Stimulated activated CD4-positive, alpha-beta T cell treated with anti-CD3 and anti-CD28 coated beads, Interleukin-1b, Interleukin-23, amount 100 ng/mL, for 1 hour (primary cell): ENCODE measurements at places on chromosomes 7 and 10.

- no peak for DNase-seq
Measured at GRCh38 chr7:27157702-27158431, 1.4 kb upstream of the HOXA7 start.

DNA sequence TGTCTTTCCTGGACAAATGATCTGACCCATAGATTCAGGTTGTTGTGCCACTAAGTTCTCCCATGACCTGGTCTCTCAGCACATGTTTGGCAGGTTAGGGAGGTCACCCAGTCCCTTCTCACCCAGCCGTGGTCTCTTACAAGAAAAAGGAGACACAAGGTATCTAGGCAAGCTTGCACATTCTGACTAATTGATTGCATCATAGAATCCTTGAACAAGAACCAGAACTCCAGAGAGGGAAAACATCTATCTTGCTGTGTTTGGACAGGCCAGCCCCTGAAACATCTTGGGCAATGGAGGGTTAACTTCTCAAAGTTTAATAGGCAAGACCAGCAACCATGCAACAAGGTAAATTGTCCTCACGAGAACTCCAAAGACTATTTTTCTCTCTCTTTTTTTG is 8.5 kb upstream of the HK1 start:
- DNase-seq = no peak

- DNase-seq = no peak
Measured at GRCh38 chr10:89555688-89556445, 20.5 kb upstream of the SLC16A12 start.

DNA sequence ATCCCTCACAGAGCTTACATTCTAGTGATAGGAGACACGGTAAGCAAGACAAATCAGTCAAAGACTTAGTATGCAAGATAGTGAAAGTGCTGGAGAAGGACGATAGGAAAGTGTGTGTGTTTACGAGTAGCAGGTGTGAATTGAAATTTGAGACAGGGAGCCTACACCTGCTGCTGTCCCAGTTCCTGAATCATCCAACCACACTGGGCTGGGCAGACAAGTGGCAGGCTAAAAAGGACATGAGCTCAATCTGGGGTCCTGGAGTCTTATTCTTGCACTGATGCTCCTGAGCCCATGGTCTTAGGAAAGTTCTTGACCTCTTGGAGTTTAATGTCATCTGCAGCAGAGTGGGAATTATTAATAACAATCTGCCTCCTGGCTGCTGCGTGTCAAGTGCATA is 16.2 kb downstream of the RBP3 start:
- DNase-seq = no peak

DNA sequence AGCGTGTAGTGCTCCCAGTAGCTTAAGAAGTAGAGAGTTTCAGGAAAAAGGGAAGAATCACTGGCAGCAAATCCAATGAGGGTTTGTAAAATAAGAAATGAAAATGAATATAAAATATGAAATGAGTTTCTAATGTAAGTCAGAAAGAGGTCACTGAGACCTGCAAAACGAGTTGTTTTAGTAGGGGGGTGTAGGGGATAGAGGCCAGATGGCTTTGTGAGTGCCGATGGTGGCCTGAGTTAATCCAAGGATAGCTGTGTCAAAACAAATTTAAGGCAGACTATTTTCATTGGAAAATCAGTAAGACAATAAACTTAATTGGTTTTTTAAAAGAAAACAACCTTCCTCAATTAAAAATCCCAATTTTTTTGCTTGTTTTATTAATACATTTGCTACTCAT is 745 bp upstream of the ASB15 start:
- DNase-seq = no peak

DNA sequence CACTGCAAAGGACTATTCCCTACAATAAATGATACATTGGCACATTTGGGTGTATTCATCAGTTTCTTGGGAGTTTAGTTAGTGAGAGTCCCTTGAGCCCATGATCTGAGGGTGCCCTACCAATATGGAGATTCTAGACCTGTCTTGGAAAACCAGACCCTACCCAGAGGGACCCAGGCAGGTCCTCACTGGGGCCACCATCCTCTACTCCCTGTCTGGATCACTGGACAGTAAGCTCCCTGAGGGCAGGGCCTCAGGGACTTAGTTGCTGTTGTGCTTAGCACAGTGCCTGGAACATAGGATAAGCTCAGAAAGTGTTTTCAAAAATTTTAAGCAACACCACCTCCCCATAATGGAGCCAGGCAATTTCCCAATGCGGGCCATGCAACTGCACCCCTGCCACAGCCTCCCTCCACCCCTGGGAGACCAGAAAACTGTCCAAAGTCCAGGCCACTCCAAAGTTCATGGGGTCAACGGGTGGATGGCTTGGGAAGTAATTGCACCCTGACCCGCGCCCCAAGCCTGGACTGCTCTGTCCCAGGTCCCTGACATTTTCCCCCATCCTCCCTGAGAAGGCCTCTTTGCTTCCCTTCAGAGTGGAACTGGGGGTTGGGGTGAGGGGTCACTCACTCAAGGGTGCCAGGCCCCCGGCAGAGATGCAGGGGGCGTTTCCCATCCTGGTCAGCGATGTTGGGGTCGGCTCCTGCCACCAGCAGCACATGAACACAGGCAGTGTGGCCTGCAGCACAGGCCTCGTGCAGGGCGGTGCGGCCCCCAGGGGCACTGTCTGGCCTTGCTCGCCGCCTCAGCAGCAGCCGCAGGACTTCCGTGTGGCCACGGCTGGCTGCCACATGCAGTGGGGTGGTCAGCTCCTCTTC is 1.0 kb downstream of the ASB10 start:
- no peak for DNase-seq

GRCh38 chr7:66419210-66419609 is 209.5 kb upstream of the KCTD7 start:
- DNase-seq = no peak

GRCh38 chr10:73093922-73094850 is 2.5 kb downstream of the P4HA1 start:
- DNase-seq = no peak

DNA sequence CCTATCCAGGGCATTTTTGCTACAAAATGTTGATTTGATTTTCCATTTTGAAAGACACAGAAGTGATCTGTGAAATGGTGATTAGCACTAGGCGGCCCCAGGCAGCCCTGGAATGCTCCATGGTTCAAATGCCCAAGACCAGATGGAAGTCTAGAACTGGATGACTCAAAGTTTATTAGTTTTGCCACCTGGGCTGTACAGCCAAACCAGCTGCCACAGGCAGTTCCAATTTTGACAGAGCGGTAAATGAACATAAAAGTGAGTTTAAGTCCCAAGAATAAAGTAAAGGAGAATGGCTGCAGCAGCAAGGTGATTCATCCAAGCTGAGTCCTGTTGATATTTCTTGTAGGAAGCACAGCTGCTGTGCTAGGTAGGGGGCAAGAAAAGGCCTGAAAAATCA is 180.5 kb downstream of the SUGCT start:
- no peak for DNase-seq

DNA sequence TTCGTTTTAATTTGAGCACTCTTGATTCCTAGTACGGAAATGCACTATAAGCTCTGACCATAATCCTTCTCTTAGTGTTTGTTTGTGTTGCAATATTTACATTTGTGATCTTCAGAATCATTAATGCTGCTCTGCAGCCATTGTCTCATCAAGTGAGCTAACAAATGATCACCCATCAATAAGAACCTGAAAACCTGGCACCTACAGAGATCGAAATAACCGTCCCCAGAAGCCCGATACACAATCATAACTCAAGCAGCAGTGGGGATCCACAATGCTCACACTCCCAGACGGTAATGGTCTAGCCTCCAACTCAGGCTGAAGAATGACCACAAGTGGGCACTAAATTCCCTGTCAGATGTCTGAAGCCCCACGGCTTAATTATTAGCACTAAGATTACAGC is 156.0 kb upstream of the NFE2L3 start:
- DNase-seq = no peak

GRCh38 chr10:77305650-77306632 is 331.7 kb downstream of the KCNMA1 start:
- DNase-seq = no peak

DNA sequence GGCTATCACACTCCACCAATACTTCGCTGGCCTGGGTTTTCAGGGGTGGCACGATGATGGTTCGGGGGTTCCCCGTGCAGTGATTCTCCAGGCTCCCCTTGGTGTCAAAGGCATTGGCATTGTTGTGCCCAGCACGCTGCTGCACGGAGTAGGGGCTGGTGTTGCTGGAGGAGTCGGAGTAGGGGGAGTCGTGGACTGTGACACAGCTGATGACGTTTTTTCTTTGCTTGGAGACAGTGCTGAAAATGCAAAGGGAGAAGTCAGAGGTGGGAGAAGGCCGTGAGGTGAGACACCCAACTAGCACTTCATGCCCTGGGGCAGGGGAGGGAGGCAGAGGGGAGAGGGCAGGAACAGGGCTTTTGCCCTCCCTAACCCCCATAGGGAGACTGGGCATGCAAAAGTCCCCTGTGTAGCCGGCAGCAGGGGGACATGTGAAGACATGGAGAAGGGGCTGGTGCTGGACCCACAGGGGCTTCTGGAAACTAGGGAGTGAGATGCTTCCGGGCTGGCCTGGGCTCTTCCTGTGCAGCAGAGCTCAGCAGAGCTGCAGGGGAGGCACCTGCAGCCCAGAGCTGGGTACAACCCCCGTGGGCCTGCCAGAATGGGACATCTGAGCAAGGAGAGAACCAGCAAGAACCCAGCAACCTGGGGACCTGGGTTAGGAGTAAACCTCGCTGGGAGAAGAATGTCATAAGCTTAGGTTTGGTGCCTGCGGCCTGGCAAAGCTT is 60.5 kb downstream of the CLEC2L start:
- DNase-seq = no peak

- DNase-seq = no peak
Measured at GRCh38 chr7:29424295-29424983, 139.2 kb upstream of the PRR15 start.

GRCh38 chr7:140992422-140992821 is 22.3 kb downstream of the MRPS33 start:
- no peak for DNase-seq

DNA sequence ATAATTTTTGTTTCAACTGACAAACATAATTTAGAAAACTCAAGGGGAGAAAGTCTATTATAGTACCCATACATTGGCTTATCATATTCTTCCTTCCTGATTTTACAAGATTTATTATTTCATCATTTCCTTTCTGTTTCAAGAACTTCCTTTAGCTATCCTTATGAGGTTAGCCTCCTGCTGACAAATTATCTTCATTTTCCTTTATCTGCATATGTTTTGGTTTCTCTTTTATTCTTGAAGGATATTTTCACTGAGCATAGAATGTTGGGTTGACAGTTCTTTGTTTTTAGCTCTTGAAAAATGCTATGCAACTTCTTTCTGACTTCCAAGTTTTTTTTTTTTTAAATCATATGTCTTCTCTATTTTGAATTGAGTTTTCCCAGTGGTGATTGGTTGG is 21.3 kb upstream of the TCERG1L start:
- DNase-seq = no peak

DNA sequence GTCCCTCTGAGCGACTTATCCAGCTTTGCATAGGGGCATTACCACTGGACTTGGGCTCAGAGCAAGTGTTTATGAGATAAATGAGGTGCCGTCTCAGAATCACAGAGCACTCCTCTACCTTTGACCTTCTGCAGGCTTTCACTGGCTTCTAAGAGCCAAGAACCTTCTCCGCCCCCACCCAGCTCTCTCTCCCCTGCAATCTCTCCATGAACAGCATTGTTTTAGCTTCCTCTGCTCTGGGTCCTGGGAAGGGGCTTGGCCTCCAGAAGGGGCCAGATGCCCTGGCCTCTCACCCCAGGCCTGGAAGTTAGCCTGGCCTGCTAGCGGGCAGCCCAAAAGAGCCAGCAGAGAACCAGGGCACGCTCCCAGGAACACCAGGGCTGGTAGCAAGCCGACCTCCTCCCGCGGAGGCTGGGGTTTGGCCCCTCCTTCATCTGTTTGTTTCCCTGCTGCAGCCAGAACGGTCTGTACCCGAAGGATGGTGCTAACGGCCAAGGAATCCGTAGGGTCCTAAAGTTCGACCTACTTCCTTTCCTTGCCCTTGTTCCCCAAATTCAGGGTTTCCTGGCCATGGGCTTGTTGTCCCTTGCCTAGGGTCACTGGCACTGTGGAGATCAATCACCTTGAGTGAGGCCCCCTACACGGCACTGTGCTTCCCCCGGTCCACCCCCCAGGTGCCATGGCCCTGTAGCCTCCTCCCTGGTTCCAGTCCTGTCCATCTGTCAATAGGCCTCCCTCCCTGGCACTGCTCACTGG is 18.7 kb upstream of the DDIT4 start:
- DNase-seq = no peak

DNA sequence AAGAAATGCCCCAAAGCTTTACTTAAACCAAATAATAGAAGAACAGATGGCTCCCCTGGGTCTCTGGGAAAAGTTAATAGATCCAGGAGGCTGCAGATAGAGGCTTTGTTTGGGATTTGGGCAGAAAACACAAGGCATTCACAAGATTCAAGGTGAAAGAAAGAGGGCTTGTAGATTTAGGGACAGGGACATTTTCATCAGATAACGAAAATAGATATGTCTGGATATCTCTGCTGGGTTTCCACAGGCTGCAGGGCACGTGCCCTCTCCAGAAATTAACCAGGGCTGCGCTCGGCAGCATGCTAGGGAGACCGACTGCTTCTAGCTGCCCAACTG is 14.9 kb downstream of the CARD11 start:
- no peak for DNase-seq

DNA sequence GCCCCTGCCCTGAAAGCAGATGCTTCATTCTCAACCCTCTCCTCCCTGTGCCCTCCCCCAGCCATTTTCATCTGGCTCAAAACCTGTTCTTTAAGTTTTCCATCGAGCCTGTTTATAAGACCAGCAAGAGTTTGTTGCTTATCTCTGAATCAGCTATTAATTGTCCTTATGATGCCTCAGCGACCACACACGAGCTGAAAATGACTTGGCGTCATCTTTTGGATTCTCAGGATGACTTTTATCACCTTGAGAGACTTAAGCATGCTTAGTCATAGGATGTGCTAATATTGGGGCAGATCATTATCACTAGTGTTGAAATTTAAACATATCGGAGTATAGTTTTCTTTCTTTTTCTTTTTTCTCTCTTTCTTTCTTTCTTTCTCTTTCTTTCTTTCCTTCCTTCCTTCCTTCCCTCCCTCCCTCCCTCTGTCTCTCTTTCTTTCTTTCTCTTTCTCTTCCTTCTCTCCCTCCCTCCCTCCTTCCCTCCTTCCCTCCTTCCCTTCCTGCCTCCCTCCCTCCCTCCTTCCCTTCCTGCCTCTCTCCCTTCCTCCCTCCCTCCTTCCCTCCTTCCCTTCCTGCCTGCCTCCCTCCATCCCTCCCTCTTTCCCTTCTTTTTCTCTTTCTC is 184.5 kb downstream of the PHTF2 start:
- DNase-seq = no peak

GRCh38 chr7:483656-484355 is 35.8 kb downstream of the PDGFA start:
- no peak for DNase-seq

DNA sequence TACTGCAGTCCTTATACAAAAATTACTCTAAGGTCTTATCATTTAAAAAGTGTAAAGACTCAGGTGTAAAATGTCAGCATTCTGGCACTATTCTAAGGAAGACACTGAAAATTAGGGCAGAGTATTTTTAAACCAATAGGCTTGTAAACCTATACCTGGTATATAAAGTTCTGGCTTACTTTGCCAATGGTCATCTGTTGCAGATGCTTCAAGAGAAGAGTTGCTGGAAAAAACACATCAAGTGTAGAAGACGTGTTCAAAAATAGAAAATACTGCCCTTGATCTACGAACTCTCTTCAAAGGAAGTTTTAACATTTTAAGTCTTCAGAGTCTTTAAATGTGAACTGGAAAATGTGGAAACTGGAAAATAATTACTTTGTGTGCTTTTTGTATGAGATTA is 23.9 kb downstream of the NT5C3A start:
- DNase-seq = no peak

GRCh38 chr7:70426249-70426880 is 705.6 kb upstream of the GALNT17 start:
- no peak for DNase-seq

- DNase-seq = no peak
Measured at GRCh38 chr7:8379264-8379663, 54.1 kb upstream of the NXPH1 start.
